AML-193 (cell line): ENCODE measurements at places on chromosomes 1 and 21.

DNA sequence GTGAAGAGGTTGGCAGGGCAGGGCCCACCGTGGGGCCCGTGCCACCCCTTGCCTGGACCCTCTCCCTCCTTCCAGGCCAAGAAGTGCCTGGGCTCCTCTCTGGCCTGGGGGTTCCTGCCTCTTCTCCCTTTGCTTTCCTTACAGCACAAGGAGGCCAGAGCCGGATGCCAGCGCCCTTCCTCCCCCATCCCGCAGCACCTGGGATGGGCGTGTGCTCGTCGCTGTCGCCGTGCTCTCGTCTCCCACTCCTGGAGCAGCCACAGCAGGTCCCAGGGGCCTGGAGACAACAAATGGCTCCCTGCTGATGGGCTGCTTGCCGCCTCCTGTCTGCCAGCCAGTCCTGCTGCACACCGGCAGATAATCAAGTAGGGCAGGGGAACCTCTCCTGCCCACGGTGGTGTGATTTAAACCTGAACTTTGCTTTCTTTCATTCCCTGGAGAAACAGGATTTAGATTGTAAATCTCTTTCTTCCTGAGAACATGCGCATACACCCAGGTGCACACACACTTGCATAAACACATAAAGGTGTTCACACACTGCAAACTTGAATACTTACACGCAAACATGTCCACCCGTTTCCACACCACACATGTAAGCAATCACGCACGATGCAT, 50.8 kb upstream of the POU3F1 start:
- no peak for DNase-seq

- DNase-seq = no peak
These were observed 61.7 kb downstream of the GPR137B start for GRCh38 chr1:236204039-236204438.

- DNase-seq = no peak
These were observed 602.8 kb downstream of the BRINP3 start for GRCh38 chr1:189874715-189875435.

- no peak for DNase-seq
These were observed 44.3 kb downstream of the ATP1B1 start for GRCh38 chr1:169150641-169151337.

DNA sequence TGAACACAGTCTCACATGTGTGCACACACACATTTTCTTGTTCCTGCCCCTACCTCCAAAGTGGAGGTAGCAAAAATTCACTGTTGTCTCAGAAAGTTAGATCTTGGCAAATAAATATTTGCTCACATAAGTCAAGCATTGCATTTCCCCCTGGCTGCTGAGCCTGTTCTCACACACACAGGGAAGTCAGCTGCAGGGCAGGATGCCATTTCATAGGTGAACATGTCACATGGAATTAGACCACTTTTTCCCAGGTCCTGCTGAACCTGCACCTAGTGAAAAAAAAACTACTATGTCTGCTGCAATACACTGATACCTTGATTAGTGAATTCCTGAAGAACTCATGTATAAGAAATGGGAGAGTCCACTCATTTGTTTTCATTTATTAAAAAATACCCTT, 5.3 kb upstream of the CD55 start:
- no peak for DNase-seq

- DNase-seq = no peak
These were observed 57.1 kb downstream of the SLC27A3 start for GRCh38 chr1:153832293-153832692.

DNA sequence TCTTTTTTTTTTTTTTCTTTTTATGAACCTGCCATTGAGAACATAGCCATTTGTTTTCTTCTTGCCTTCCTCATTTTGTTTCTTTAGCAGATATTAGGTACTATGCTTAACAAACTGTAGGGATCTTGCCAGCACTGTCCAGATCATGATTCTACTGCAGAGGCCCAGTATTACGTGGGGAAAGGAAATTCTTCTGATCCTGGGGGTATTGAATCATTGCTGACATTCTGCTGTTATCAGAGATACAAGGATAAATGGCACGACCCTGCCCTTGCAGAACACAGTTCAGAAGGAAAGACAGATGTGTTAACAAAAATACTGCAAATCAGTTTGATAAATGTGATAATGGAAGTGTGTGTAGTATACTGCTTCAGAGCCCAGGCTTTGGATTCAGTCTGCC, 56.2 kb downstream of the BTBD8 start:
- no peak for DNase-seq

DNA sequence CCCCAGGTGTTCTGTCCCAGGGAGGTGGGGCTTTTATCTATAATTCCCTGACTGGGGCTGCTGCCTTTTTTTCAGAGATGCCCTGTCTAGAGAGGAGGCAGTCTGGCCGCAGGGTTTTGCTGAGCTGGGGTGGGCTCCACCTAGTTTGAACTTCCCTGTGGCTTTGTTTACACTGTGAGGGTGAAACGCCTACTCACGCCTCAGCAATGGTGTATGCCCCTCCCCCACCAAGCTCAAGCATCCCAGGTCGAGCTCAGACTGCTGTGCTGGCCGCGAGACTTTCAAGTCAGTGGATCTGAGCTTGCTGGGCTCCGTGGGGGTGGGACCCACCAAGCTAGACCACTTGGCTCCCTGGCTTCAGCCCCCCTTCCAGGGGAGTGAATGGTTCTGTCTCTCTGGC, 124.3 kb downstream of the CENPF start:
- no peak for DNase-seq

GRCh38 chr1:70220517-70221237, 503 bp upstream of the SRSF11 start:
- DNase-seq = no peak

- DNase-seq = no peak
These were observed 63.5 kb downstream of the LRIG2 start for GRCh38 chr1:113136476-113136875.

DNA sequence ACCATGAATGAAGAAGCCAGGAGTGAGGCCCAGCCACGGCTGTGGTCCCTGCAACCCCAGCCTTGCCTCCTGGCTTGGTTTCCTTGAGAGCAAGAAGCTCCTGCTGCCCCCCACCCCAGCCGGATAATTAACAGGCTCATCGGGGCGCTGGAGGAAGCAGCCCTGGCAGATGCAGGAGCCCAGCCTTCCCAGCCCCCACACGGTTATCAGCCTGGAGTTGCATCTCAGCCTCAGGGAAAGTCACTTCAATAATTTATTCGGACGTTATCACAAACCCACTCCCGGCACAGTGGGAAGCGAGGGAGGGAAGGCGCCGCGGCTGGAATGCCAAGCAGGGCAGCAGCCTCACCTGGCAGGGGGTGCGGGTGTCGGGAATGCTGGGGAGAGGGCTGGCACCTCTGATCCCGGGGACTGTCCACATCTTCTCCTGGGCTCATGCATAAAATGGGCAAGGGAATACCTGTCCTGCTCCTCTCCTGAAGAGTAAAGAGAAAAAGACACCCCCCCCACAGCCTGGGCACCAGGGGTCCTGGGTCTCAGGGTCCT, 43.3 kb upstream of the LRP8 start:
- no peak for DNase-seq

DNA sequence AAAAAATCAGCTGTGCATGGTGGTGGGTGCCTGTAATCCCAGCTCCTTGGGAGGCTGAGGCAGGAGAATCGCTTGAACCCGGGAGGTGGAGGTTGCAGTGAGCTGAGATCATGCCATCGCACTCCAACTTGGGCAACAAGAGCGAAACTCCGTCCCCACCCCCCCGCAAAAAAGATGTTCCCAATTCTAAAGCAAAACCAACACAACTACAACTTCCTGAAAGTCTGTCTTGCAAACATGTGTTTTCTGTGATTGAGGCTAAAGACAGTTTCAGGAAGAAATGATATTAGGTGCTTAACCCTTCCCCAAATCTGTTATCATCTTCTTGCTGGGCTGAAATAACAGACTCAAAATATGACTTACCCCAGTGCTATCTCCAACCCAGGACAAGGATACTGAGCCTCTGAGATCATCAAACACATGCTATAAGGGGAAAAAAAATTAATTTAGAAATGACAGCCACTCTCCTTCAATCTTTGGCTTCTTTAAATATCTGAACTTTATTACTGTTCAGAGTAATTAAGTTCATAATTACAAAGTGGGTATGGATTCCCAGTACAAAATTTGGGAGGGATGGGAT, 28.5 kb downstream of the SORT1 start:
- DNase-seq = peak; percentile 24

DNA sequence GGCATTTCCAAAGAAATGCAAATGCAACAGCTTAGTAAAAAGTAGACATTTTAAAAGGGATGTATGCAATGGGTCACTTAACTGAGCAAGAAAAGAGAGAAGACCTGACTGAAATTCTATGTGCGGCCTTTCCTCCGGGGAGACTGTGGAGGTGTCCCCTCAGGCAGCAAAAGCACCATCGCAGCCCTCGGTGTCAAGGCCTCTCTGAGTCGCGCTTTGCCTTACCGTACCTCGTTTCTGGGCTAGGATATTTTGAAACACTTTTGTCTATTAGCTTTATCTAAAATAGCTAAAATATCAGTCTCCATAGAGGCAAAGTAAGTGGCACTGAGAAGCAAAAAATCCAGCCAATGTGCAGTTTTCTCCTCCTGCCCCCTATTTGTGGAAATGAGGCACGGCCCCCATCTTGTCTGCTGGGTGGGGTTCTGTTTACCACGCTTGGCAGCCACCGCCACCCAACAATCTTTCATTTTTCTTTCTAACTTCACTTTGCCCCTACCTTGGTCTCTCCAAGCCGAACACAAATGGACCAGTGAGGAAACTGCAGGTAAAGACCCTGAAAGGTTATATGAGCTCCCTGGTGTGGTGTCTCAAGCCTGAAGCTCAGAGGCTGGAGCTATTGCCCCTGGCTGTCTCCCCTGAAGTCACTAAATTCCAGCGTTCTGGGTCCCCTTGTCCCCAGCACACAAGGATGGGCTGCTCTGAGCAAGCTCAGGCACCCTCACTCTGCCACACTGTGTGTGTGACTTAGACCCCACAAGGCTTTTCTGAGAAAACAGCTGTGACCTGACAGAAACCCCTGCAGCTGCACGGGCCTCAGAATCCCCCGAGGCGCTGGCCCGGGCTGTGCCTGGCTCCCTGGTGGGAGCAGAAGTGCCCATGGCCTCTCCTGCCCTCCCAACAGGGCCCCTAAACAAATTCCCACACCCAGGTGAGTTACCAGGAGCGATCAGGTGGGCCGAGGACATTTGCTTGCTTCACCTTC, 1.6 kb downstream of the CD247 start:
- DNase-seq = no peak

GRCh38 chr1:19756480-19756879, 43.2 kb downstream of the TMCO4 start:
- DNase-seq = no peak

DNA sequence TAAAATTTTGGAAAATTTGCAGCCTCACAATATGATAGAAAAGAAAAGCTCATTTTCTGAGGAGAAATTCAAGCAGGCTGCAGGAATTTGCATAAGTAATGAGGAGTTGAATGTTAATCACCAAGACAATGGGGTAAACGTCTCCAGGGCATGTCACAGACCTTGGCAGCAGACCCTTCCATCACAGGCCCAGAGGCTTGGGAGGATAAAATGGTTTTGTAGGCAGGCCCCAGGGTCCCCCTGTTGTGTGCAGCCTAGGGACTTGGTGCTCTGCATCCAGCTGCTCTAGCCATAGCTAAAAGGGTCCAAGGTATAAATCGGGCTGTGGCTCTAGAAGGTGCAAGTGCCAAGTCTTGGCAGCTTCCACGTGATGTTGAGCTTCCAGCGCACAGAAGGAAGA, 112.2 kb upstream of the FMN2 start:
- DNase-seq = no peak

- DNase-seq = no peak
These were observed 31.5 kb downstream of the EBNA1BP2 start for GRCh38 chr1:43140583-43140982.

DNA sequence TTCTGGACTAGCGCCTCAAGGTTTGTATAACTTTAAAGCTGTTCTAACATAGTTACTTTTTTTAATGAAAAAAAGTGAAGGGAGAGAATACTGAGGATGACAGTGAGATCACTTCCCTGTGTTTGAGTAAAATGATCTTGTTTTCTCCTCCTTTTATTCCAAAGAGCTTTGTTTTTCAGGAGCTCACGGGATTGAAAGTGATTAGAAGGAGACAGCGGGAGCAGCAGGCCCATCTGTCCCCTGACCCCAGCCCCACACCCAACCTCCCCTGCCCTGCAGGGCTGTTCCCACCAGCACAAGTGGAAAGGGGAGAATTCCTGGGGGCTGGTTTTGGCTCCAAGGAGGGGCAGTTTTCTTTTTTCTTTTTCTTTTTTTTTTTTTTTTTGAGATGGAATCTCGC, 2.1 kb upstream of the DNMT3L start:
- no peak for DNase-seq

DNA sequence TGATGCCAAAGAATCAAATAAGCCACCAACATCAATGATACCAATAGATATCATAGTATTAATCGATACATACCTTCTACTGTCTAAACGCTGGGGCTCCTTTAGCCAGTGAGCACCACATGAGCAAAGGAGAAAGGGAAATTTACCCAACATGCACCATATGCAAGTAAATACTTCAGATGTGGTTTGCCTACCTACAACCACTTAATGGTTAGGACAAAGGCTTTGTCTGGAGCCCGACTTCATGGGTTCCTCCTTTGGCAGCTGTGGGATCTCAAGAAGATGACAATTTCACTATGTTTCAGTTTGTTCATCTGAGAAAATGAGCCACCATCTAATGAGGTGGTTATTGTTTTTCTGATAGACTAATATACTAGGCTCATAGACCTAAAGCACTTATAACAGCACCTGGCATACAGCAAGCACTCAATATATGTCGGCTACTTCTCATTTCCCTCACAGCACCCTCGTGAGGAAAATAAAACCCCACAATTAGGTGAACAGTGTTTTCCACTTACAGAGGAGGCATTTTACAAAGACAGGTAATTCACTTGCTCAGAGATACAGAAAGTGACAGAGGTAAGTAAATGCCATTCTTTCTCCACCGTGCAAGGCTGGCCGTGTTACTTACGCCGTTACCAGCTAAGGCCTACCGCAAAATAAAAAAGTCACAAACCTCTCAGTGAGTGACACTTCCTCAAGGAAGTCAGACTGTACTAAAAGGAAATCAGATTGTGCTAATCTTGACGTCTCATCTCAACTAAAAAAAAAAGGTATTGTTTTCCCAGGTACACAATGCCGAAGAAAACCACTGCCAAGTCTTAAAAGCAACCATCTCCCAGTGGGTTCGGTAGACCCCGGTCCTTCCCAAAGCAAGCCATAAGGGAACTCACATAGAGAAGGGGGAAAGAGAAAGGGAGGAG, 1.6 kb downstream of the TTC13 start:
- peak; percentile 49 for DNase-seq

GRCh38 chr1:117577191-117577885, 28.5 kb upstream of the TENT5C start:
- no peak for DNase-seq

GRCh38 chr1:239212811-239213220, 173.6 kb upstream of the CHRM3 start:
- no peak for DNase-seq

GRCh38 chr1:59421232-59421920, 124.5 kb downstream of the FGGY start:
- DNase-seq = no peak

- DNase-seq = peak; percentile 1
These were observed 805 bp downstream of the CYB5R1 start for GRCh38 chr1:202966006-202966898.
